ENCODE measurements at places on chromosomes 4 and X.

DNA sequence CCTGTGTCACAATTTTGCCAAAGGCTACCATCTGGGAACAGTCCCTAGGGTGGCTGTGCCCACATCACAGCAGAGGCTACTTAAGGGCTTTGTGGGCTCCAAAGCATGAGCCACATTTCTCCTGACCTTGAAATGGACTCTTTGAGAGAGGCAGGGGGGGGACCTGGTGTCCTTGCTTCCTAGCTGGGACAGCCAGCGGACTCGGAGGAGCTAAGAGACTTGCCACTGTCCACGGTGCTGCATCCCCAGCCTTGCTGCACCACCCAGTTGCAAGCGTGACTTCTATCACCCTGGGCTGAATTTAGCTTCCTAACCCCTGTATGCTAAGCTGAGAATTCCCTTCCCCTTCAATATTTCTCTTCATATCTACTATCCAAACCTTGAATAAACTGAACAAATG lies 99.0 kb downstream of the PHKA2 start:
- no peak for DNase-seq

GRCh38 chrX:136477026-136477425 lies 10.7 kb upstream of the BRS3 start:
- DNase-seq, result no peak

DNA sequence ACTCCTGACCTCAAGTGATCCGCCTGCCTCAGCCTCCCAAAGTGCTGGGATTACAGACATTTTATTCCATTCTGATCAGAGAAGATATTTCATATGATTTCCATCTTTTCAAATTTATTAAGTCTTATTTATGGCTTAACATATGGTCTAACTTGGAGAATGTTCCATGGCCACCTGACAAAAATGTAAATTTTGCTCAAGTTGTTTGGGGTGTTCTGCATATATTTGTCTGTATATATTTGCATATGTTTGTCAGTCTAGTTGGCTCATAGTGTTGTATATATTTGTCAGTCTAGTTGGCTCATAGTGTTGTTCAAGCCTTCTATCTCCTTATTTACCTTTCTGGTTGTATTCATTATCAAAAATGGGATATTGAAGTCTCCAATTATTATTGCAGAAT lies 16.2 kb upstream of the ATRX start:
- DNase-seq, result no peak

- no peak for DNase-seq
Observed at GRCh38 chrX:50812995-50813842, 775 bp downstream of the SHROOM4 start.

DNA sequence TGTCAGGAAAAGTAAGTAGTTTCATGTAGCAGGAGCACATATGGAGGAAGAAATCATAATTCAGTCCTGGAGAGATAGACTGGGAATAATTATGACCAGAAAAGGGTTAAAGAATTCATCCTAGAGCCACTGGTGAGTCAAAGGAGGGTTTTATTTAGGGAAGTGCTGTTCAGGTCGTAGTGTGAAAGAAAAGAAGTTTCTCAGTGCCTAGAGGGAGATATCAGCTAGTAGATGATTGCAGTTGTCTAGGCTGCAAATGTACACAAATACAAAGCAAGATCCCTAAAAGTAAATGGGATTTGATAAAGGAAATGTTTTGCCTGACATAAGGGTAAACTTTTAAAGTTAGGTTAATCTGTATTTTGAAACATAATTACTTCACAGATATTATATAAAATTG lies 403.2 kb downstream of the ACTRT1 start:
- no peak for DNase-seq

DNA sequence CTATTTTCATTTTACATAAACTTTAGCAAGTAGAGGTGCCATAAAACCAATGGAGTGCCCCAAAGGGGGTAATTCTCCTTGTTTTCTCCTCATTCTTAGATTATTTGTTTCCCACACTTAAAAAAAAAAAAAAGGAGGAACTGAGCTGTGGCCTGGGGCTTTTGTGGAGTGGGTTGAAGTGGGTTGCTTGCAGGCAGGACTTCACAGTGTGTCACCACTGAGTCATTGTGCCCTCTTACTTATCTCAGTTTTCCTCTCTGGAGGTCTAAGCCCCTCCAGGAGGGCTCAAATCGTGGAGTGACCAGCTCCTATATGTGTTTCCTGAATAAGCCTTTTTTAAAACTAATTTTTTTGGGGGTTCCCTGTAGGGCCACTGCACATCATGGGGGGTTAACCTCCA lies 69.0 kb downstream of the SLC16A2 start:
- no peak for DNase-seq

Data from CD4-positive, alpha-beta T cell treated with Interleukin-15 for 4 hours (primary cell).